Activated CD8-positive, alpha-beta T cell treated with anti-CD3 and anti-CD28 coated beads, Interleukin-2, amount 10 ng/mL, durations not matched to agents 7 days and 5 days (primary cell): ENCODE measurements at places on chromosomes 13 and 19. TPM values are rescaled to one million over a fixed set of nuclear protein-coding genes. Genes with fewer than 3 reads are reported as not detected.
A peak's percentile ranks its signal among the peaks of the same experiment; 100 is the strongest.

Gene FAM216B
- total RNA-seq, result not detected

DNA sequence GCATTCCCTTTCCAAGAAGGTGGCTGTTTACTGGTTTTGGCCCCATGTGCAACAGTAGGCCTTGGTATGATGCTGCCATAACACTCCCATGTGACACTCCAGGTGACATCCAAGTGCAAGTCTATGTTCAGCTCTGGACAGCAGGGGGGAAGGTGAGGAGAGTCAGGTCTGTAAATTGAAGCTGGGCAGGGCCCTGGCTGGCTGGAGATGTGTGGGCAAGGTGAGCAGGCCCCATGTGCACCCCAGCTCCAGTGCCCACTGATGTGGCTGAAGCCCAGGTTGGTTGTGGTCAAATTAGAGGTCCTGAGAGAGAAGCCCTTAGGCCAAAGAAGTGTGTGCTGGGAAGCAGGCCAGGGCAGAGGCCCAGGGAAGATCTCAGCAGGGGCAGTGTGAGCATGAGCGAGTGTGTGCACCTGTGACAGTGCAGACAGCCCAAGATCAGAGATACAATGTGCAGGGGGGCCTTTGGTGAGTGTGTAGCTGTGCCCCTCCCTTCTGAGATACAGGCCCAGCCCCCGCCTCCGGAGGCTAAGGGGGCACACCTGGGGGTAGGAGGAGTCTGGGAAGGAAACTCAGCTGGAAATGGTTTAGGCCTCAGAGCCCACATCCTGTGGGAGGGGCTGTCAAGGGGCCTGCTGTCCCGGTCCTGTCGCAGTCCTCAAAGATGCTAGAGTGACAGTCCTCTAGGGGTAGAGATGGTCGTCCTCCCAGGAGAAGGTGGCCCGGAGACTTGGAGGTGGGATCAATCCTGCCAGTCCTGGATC is 18.6 kb downstream of the DEDD2 start:
- DNase-seq, result peak; percentile 95

Gene CADM4
- total RNA-seq, result 0.10 TPM

DNA sequence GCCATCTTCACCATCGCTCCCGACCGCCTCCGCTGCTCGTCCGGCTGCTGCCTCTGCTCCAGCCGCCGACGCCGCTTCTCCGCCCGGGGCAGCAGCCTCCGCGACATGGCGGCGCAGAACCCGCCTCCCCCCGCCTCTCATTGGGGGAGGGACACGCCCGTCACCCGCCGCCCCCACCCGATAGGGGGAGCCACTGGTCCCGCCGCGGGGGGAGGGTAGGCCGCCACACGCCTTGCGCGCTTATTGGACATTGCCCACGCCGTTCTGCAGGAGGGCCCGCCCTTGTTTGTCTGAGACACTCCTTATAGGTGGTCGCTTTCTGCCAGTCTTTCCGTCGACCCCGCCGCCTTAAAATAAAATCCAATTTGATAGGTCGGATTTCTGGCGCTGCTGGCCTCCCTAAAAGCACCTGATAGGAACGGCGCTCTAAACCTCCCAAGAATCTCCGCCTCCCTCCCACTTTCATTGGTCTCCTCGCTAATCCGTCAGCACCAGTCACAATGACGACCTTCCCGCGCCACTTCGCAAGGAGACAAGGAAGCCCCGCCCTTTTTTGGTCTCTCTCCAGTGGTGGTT is at the start of gene HNRNPL:
TSS of gene HNRNPL (minus strand) at position 127 of the 576 bp plus-strand sequence. CDS start at position 107, 20 bp downstream.
- DNase-seq, result peak; percentile 100

Gene LHB
- total RNA-seq, result not detected

- no peak for DNase-seq
Observed at GRCh38 chr19:11598103-11598483, 810 bp downstream of the ZNF627 start.

Gene C19orf73
- total RNA-seq, result 0.92 TPM

Gene ZNF709
- total RNA-seq, result 3.1 TPM

Gene PRRG2
- total RNA-seq, result 1.5 TPM
